ENCODE measurements at places on chromosomes 11 and 22.

- no peak for DNase-seq
Observed at GRCh38 chr22:32353292-32353691, 4.4 kb upstream of the RFPL3 start.

GRCh38 chr11:27412192-27412691 is 49.2 kb upstream of the CCDC34 start:
- DNase-seq: peak; percentile 43

DNA sequence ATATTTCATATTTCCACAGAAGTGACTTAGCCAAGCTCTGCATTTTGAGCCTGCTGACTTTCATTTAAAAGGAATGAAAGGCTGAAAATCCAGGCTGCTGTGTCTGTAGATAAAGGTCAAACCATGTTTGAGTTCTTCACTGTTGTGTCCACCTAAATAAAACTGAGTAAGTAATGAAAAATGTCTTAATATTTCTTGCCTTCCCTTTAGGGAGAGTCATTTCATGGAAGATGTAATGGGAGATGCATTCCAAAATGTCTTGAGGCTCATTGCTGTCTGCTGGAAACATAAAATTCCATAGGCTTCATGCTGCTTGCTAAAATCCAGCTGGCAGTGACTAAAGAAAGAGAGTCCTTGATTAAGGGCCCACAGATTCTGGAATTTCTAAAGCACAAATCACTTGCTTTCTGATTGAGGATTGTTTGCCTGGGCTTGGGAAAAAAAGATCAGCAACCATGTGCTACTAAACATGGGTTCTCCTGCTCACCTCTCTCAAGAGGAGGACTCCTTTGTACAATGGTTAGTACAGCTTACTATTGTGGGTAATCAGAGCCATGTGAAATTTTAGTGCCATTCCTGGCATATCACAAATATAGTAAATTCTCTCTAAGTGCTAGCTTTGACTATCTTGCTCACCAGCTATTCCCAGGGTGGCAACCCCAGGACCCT is 56.9 kb downstream of the PANX1 start:
- DNase-seq: no peak

DNA sequence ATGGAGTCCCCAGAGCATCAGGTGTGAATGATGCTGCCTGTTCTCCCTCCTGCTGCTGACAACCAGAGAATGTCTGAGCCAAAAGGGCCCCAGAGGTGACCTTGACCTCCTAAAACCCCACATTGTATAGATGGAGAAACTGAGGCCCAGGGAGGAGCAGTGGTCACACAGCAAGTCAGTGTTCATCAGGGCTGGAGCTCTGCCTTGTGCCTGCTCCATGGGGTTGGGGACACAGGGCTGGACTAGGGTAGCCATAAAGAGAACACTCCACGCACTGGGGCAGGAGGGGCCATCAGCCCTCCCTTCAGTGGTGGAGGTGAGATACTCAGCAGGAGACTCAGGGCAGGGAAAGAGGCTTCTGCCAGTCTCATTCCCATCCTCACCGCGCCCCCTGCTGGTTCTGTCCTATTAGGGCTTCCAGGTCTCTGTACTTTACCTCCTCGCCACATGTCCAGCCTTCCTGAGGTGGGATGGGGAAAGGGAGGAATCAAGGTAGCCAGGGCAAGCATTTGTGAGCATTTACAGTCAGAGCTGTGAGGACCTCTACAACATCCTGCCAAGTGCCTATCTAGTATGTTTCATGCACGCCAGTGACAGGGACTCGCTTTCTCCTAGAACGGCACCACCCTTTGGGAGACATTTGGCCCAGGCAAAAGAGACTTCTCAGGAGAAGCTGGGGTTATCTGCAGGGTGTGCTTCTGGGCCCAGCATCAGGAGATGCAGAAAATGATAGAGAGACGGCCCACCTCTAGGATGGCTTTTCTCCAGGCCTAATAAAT is 43.2 kb downstream of the NEU3 start:
- DNase-seq: peak; percentile 88

- no peak for DNase-seq
Observed at GRCh38 chr11:45446998-45447397, 160.9 kb upstream of the SYT13 start.

GRCh38 chr11:8038811-8039529 is 42.0 kb upstream of the TUB start:
- no peak for DNase-seq

- DNase-seq: no peak
Observed at GRCh38 chr11:120137187-120137610, 714 bp downstream of the TRIM29 start.

- DNase-seq: no peak
Observed at GRCh38 chr11:102420547-102420946, 32.0 kb downstream of the TMEM123 start.

- peak; percentile 26 for DNase-seq
Observed at GRCh38 chr22:40499209-40499623, 128.8 kb downstream of the SGSM3 start.

DNA sequence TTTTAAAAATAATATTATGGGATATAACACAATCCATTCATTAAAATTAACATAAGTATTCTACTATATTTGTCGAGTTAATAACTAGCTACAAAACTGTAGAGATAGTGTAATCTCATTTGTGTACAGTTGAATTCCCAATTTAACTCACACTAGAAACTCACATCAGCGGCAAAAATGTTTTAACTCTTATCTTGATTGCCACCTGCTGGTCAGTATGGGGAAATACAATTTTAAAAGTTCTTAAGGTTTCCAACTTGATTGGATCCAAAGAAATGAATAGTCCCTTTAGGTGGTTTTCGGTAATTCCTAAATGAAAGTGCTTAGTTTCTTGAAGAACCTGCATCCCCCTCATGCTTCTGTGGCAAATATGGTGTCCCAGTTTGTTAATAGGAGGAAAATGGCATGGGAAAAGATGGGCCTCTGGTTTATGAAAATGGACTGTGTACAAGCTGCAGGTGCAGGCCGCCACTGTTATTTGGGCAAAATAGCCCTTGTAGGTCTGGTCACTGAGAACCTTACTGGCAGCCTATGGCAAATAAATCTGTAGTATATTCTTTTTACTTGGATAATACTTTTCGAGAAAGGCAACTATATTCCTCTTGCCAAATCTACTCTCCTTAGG is 33.7 kb upstream of the SLC17A6 start:
- peak; percentile 45 for DNase-seq

DNA sequence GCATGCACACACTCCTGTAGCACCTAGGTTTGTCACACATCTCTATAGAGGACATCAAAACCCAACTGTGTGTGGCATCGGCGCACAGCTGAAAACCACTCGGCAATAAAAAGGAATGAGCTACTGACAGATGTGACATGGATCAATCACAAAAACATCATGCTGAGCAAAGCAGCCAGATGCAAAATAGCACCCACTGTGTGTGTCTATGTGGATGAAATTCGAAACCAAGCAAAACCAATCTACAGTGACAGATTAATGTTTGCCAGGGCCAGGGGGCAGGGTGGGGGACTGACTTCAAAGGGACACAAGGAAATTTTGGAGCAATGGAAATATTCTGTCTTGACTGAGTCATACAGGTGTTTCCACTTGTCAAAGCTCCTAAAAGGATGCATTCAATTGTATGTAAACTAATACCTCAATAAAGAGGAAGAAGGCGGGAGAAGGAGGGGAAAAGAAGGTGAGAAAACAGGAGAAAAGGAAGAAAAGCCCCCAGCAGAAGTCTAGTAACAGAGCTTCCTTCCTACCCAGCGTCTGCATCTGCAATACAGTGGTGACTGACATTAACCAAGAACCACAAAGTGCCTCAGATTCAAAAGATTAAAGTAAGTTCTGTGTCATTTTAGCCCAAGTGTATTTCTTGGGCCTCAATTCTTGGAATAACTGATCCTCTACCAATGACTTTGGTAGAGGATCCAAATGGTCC is 49.8 kb downstream of the PACSIN2 start:
- no peak for DNase-seq

DNA sequence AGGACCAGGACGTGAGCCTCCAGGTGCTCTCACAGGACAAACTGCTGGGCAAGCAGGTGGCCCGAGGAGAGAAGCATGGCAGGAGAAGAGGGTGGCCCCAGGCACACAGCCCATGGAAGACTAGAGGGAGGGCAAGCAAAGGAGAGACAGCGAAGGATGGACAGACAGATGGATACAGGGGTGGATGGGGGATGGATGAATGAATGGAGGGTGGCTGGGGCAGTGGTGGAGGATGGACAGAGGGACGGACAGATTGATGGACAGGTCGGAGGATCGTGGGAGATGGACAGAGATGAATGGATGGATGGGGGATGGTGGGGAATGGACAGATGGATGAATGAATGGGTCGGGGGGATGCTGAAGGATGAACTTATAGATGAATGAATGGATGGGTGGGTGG is 22.7 kb downstream of the ARVCF start:
- no peak for DNase-seq

DNA sequence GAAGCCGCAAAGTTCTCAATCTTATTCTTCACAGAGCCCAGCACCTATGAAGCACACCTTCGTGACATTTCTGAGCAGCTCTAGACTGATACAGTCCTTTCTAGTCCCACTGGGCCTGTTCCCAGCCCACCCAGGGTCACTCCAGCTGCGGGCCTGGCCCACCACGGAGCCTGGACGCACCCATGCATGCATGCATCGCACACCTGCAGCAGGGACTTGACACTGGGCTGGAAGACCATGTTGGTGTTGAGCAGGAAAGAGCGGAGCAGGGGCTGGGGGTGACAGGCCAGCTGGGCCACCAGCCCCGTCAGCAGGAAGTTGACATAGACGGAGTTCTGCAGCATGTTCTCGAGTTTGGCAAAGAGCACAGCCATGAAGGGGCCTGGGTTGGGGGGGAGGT is 9.2 kb downstream of the C11orf42 start:
- no peak for DNase-seq

DNA sequence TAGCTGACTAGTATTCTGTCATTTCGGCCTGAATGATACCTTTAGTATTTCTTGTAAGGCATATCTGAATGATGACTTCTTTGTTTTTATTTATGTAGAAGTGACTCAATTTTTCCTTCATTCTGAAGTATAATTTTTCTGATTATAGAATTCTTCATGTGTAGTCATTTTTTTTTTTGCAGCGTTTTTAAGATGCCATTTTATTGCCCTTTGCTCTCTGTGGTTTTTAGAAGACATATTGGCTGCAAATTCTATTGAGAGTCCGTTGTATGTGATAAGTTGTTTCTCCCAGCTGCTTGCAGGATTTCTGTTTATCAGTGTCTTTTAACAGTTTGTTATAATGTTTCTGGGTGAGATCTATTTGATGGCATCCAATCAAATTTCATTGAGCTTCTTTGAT is 1224.8 kb downstream of the JRKL start:
- no peak for DNase-seq

GRCh38 chr11:62127426-62127825 is 3.6 kb downstream of the INCENP start:
- no peak for DNase-seq

DNA sequence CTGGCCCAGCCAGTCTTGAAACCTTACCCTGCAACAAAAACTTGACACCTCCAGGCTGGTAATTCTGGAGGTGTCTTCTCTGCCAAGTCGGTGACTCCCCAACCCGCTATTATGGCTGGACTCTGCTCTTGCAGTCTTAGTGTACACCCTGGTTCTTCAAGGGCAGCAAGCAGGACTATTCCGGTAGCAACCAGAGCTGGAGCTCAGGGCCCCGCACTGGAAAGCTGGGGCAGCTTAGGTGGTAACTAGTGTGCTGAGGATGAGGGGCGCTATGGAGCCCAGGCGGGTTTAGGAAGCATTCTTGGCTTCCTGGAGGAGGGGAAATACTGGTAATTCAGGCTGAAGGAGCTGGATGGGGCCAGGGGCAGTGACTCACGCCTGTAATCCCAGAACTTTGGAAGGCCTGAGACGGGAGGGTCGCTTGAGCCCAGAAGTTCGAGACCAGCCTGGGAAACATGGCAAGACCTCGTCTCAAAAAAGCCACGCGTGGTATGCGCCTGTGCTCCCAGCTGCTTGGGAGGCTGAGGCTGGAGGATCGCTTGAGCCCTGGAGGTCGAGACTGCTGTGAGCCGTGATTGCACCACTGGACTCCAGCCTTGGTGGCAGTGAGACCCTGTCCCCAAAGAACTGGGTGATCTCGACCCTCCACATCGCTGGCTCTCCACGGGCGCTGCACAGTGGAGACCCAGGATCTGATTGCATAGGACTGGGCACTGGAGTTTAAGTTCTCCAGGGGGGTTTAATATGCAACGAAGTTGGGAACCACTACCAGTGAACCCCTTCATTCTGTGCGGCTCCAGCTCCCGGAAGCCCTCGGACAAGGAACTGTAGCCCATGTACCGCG is 10.6 kb upstream of the AIFM3 start:
- peak; percentile 34 for DNase-seq

DNA sequence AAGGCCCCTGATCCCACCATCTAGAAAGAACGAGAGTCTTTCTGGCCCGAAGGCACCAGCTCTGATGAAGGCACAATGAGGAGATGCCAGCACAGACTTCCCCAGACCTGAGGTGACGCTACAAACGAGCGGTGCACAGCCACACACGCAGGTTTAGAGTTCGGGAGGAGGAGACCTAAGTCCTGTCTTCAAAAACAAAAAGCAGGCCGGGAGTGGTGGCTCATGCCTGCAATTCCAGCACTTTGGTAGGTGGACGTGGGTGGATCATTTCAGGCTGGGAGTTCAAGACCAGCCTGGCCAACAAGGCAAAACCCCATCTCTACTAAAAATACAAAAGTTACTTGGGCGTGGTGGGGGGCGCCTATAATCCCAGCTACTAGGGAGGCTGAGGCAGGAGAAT is 9.5 kb downstream of the LTO1 start:
- DNase-seq: no peak
